Brain pericyte (primary cell): ENCODE measurements at places on chromosomes 2 and 18.
A peak's percentile ranks its signal among the peaks of the same experiment; 100 is the strongest.

GRCh38 chr2:523698-524270, 153.4 kb downstream of the TMEM18 start:
- DNase-seq: no peak

GRCh38 chr2:149857344-149857743, 269.8 kb upstream of the MMADHC start:
- DNase-seq: no peak

- peak; percentile 60 for DNase-seq
These were observed 18.7 kb upstream of the SCYGR1 start for GRCh38 chr2:227406177-227407031.

GRCh38 chr2:118493213-118493612, 354.2 kb downstream of the EN1 start:
- DNase-seq: no peak

GRCh38 chr2:180728928-180729559, 251.4 kb upstream of the UBE2E3 start:
- peak; percentile 13 for DNase-seq

DNA sequence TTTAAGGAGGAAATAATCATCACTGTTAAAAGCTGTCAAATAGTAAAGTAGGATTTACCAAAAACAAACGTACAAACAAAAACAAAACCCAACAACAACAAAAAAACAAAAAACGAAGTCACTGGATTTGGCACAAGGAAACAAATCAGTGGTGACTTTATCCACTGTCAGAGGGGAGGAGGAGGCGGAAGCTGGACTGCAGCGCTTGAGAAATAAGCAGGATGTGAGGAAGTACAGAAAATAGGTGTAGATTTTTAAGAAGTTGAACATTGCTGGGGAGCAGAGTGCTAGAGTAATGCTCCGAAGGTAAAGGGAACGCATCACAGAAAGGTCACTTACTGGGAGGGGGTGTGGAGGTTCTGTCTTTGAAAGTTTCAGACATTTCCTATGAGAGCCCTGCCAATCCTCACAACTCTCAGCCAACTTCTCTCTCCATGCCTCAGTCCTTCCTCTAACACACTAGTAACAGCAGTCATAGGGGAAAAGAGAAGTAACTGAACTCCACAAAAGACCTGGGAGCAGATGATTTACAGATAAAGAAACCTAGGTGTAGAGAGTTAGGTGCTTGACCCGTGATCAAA, 220.2 kb upstream of the SMAD7 start:
- no peak for DNase-seq

- no peak for DNase-seq
These were observed 164.6 kb downstream of the SEPTIN10 start for GRCh38 chr2:109448946-109449788.

- no peak for DNase-seq
These were observed 257.0 kb downstream of the CLIP4 start for GRCh38 chr2:29372185-29372584.
